ENCODE measurements at places on chromosomes 16 and 17. TPM values are rescaled to one million over a fixed set of nuclear protein-coding genes. Genes with fewer than 3 reads are reported as not detected.

The ATF7IP2 gene
- total RNA-seq: 19.3 TPM

The CD300H gene
- not detected for total RNA-seq

The TMC8 gene
- total RNA-seq: not detected

The SLC47A1 gene
- 1.9 TPM for total RNA-seq

The BICDL2 gene
- 0.12 TPM for total RNA-seq

The BCAR1 gene
- total RNA-seq: 29.1 TPM

The ASIC2 gene
- 0.87 TPM for total RNA-seq

The ERN2 gene
- total RNA-seq: 3.8 TPM

The DPEP3 gene
- total RNA-seq: 0.19 TPM

The DUS1L gene
- 76.6 TPM for total RNA-seq

GRCh38 chr17:59121901-59122480 lies 15.3 kb upstream of the TRIM37 start:
- no peak overlapping the region for H3K4me3 ChIP-seq
- H3K36me3 ChIP-seq: peaks cover 41% of the 10 kb centered on the region
- no peak overlapping the region for H3K27ac ChIP-seq

DNA sequence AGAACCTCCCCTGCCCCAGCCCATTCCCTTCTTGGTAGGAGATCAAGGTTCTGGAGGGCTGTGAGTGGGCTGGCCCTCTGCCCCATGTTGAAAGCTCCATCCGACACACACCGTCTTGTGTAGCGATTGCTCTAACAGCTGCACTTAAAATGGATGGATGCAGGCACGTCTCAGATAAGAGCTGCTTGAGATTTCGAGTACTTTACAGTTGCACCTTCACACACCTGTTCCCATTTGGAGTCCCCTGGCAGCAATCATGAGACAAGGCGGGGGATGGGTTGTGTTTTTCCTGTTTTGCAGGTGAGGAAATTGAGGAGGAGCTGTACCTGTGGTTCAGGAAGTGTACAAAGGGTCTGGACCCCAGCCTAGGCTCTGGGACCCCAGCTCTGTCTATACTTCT lies 25.6 kb upstream of the TAC4 start:
- no peak for DNase-seq
- H3K4me1 ChIP-seq: peaks cover 18% of the 10 kb centered on the region
- no peak overlapping the region for H3K27ac ChIP-seq
- H3K36me3 ChIP-seq: no peaks in the 10 kb centered on the region

- no peaks in the 10 kb centered on the region for H3K36me3 ChIP-seq
- DNase-seq: no peak
- no peak overlapping the region for H3K4me3 ChIP-seq
- peaks cover 29% of the 10 kb centered on the region for H3K27me3 ChIP-seq
These were observed 3.5 kb upstream of the CMIP start for GRCh38 chr16:81440888-81441761.

GRCh38 chr17:60901806-60902205 lies 224.2 kb downstream of the BCAS3 start:
- no peak overlapping the region for H3K4me3 ChIP-seq
- H3K27ac ChIP-seq: no peak overlapping the region

DNA sequence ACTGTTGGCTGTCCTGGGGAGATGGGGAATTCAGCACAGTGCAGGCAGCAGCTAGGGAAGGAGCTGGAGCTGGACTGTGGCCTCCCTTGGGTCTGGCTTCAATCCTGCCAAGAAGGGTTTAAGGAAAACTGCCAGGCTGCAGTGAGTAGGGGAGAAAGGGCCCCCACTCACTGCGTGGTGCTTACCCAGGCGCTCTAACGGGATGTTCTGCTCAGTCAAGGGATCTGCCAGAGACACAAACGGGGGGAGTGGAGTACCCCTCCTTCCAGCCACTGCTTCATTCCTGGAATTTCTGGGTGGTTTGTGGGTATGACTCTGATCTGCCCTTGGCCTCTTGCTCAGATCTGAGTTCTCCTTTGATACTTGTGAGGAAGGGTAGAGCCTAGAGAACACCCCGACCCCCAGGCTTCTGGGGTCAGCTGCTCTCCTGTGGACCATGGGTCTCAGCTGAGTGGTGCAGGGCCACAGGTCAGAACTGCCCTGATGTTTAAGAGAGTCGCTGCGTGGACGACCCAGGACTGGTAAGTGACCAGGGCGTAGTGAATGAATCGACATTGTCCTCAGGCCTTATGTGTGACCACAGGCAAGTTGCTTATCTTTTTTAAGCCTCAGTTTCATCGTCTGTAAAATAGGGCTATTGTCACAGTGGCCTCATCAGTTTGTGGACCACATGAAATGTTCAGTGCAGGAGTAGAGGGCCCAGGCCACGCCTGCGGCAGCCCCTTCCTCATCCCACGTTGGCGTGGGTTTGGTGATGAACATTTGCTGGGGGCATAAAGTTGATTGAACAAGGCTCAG lies 9.6 kb downstream of the CRISPLD2 start:
- peak; percentile 42 for DNase-seq
- H3K4me3 ChIP-seq: no peak overlapping the region
- H3K4me1 ChIP-seq: no peaks in the 10 kb centered on the region
- H3K27ac ChIP-seq: no peak overlapping the region
- H3K27me3 ChIP-seq: peaks cover 1% of the 10 kb centered on the region

GRCh38 chr17:4903051-4903818 lies at the start of gene CHRNE:
Gene CHRNE (minus strand): TSS chr17:4903098. CDS start chr17:4903063, 35 bp downstream.
- H3K4me3 ChIP-seq: no peak within 1 kb of the TSS
- H3K36me3 ChIP-seq: no peaks in the 10 kb centered on the region
- no peak within 1 kb of the TSS for H3K27ac ChIP-seq

DNA sequence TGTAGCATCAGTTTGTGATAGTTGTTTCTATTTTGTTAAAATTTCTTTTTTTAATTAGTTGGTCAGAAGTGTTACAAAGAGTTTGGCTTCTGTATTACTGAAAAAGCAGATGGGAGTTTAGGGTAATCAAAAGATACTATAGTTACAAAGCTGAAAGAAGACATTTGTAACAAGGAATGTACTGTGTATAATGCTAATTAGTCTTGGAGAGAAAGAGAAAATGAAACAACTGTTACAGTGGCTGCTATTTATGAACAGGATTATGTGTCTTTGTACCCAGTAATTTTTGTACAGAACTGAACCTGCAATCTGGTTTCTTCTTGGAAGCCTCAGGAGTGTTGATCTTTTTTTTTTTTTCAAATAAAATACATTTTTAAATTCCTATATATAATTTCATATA lies 14.3 kb downstream of the GDPD1 start:
- H3K27me3 ChIP-seq: no peaks in the 10 kb centered on the region
- no peaks in the 10 kb centered on the region for H3K4me1 ChIP-seq
- H3K27ac ChIP-seq: no peak overlapping the region
- DNase-seq: no peak
- no peak overlapping the region for H3K4me3 ChIP-seq
- H3K36me3 ChIP-seq: no peaks in the 10 kb centered on the region

DNA sequence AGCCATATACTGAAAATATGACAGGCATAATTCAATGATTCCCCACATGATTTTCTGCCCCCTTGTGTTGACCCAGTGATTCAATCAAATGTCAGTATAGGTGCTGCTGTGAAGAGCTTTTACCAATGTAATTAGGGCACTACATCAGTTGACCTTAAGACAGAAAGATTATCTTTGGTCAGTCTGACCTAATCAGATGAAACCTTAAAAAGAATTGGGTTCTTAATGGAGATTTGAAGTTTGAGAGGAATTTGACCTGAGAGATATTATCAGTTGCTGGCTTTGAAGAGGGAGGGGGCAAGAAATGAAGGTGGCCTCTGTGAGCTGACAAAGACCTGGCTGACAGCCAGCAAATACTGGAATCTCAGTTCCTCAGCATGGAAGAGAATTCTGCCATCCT lies 358.7 kb upstream of the CA10 start:
- no peaks in the 10 kb centered on the region for H3K36me3 ChIP-seq
- no peak overlapping the region for H3K27ac ChIP-seq
- H3K27me3 ChIP-seq: no peaks in the 10 kb centered on the region
- no peaks in the 10 kb centered on the region for H3K4me1 ChIP-seq

DNA sequence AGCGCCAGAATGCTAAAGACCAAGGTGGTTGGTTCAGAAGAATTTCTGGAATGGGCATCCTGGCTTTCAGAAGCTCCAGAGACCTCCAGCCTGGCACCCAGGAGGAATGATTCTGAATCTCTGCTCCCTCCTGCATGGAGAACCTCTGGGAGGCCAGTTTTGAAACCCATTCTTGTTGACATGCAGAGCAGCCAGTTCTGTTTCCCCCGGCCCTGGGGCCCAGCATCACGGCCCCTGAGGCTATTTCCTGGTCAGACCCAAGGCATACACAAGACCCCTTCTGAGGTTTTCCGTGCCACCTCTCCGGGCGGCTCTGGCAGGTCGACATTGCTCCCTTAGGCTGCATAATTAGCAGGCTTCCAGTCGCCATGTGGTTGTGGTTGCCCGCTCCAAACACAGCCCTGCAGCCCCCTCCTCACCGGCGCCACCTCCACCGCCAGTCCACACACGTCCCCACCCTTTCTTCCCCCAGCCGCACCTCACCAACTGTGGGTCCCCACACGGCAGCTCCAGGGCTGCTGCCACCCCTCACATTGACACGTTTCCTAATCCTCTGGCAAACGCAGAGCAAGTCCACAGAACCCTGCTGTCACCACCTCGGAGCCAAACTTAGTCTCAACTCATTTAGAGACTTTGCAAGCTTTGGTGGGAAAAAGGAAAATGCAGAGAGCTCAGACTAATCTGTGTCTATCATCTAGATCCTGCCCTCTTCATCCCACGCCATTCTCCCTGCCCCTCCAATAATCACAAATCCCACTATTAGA lies 367.1 kb downstream of the SOX9 start:
- no peak for DNase-seq
- H3K36me3 ChIP-seq: no peaks in the 10 kb centered on the region
- no peaks in the 10 kb centered on the region for H3K27me3 ChIP-seq
- no peak overlapping the region for H3K4me3 ChIP-seq

DNA sequence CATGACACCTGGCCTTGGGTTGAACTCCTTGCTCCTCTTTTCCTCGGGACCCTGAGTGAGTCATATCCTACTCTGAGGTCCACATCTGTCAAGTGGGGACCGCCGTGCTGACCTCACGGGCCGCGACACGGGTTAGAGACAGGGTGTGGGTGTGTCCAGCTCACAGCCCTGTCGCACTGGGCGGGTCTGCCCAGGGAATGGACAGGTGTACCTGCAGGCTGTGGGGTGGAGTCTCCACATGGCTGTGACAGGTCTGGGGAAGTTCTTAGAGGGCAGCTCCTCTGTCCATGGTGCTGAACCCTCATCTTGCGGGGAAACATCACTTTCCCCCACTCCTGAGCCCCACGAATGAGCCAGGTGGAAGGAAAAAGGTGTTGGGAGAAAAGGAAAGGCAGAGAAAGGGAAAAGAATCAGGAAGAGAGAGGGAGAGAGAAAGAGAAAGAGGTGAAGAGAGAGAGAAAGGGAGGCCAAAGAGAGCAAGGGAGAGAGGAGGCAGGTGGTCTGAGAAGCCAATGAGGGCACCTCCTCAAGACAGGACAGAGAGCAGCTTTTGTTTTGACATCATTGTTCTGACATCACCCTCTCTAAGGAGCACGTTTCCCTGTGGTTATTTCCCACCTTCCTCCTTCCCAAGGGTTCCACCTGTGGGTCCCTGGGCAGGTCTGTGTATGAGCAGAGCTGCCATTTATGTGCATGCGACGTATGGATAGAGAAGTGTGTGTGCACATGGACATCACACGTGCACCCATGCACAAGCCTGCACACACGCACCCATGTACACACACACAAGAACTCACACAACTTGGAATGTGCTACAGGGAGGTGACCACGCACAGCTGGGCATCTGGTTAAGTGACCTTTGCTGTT lies 32.6 kb upstream of the CBFA2T3 start:
- H3K27ac ChIP-seq: no peak overlapping the region
- peaks cover 5% of the 10 kb centered on the region for H3K27me3 ChIP-seq
- peak; percentile 77 for DNase-seq
- no peaks in the 10 kb centered on the region for H3K36me3 ChIP-seq
- no peaks in the 10 kb centered on the region for H3K4me1 ChIP-seq
- no peak overlapping the region for H3K4me3 ChIP-seq

GRCh38 chr16:57518520-57518919 lies 17.9 kb downstream of the CCDC102A start:
- H3K4me1 ChIP-seq: no peaks in the 10 kb centered on the region
- no peaks in the 10 kb centered on the region for H3K27me3 ChIP-seq
- H3K36me3 ChIP-seq: no peaks in the 10 kb centered on the region
- no peak overlapping the region for H3K27ac ChIP-seq
- H3K4me3 ChIP-seq: no peak overlapping the region
- DNase-seq: no peak

DNA sequence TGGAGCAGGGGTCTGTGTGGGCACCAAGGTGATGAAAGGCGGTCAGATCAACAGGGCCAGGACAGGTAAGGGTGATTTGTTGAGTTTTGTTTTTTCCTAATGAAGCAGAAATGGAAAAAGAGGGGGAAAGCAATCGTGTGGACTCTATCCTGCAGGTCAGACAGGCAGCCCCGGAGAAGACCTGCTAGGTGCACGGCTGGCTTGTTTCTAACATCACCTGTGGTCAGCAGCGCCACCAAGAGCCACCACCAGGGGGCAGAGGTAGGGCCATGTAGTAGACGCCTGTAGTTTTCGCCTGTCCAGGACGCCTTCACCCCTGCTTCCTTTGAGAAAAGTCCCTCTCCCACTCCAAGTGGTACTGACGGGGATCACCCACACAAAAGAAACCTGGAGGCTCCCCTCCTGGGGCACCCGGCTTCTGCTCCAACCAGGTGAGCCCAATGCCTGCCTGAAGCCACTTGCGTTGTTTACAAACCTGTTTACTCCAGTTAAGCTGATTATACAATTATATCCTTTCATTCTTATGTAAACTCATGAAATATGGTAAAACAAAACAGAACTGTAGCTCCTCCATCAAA lies 54.2 kb upstream of the SEC14L1 start:
- peak; percentile 85 for DNase-seq
- no peak overlapping the region for H3K4me3 ChIP-seq
- H3K4me1 ChIP-seq: no peaks in the 10 kb centered on the region
- H3K27ac ChIP-seq: no peak overlapping the region
- no peaks in the 10 kb centered on the region for H3K36me3 ChIP-seq

- no peaks in the 10 kb centered on the region for H3K36me3 ChIP-seq
- no peak overlapping the region for H3K27ac ChIP-seq
- DNase-seq: no peak
- no peaks in the 10 kb centered on the region for H3K4me1 ChIP-seq
These were observed 32.2 kb upstream of the CCL2 start for GRCh38 chr17:34222722-34223497.

- peaks cover 21% of the 10 kb centered on the region for H3K27me3 ChIP-seq
- peak overlapping the region; percentile 8 for H3K4me3 ChIP-seq
- H3K27ac ChIP-seq: peak overlapping the region; percentile 76
These were observed 25.4 kb downstream of the RTN4RL1 start for GRCh38 chr17:1999557-2000251.

- H3K4me3 ChIP-seq: no peak overlapping the region
- H3K27ac ChIP-seq: no peak overlapping the region
- no peaks in the 10 kb centered on the region for H3K27me3 ChIP-seq
- H3K36me3 ChIP-seq: no peaks in the 10 kb centered on the region
These were observed 14.8 kb downstream of the PSMD3 start for GRCh38 chr17:39995438-39995837.

- H3K4me1 ChIP-seq: no peaks in the 10 kb centered on the region
- H3K4me3 ChIP-seq: no peak overlapping the region
- H3K27me3 ChIP-seq: no peaks in the 10 kb centered on the region
- H3K36me3 ChIP-seq: no peaks in the 10 kb centered on the region
These were observed 7.8 kb downstream of the PSMD12 start for GRCh38 chr17:67358612-67359011.
